ENCODE measurements at places on chromosomes 3 and 15. TPM values are rescaled to one million over a fixed set of nuclear protein-coding genes. Genes with fewer than 3 reads are reported as not detected.

The MED12L gene
- 1.6 TPM for total RNA-seq

The CALML4 gene
- 6.0 TPM for total RNA-seq

The CISH gene
- 5.4 TPM for total RNA-seq

The CHST2 gene
- total RNA-seq, result 4.5 TPM

The LMAN1L gene
- total RNA-seq, result not detected

The COL7A1 gene
- 0.48 TPM for total RNA-seq

The SPRED1 gene
- 28.1 TPM for total RNA-seq

The APOD gene
- total RNA-seq, result 2,224 TPM

The CIP2A gene
- total RNA-seq, result 3.5 TPM

The PDIA5 gene
- total RNA-seq, result 11.0 TPM
